CD8-positive, alpha-beta T cell (primary cell): ENCODE measurements at places on chromosomes 12 and 14.

- no peak for DNase-seq
Measured at GRCh38 chr12:127559349-127560040, 707.5 kb upstream of the TMEM132C start.

- DNase-seq = no peak
Measured at GRCh38 chr12:122886851-122887818, 8.8 kb downstream of the VPS37B start.

DNA sequence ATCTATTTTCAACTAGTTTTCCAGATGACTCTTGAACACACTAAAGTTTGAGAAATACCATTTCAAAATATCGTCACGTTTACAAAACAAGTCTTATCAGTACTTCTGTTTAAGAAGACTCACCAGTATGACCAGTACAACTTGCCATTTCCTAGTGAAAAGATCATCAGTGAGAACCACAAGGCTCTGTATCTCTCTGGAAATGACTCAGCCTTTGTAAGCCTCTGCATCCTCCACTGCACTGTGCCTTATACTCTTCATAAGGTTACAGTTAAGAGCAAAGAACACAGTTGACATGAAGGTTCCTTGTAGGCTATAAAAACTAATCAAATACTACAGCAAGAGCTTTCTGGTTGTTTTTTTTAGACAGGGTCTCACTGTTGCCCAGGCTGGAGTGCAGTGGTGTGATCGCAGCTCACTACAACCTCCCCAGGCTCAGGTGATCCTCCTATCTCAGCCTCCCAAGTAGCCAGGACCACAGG is 5.7 kb upstream of the VTI1B start:
- DNase-seq = no peak

GRCh38 chr12:51811203-51812202 is 37.0 kb downstream of the FIGNL2 start:
- no peak for DNase-seq

GRCh38 chr12:104138797-104139152 is 765 bp upstream of the NFYB start:
- no peak for DNase-seq

GRCh38 chr14:67050896-67051295 is 138.3 kb upstream of the GARIN2 start:
- no peak for DNase-seq

- peak; percentile 36 for DNase-seq
Measured at GRCh38 chr14:103391048-103391447, 5.8 kb downstream of the MARK3 start.

GRCh38 chr12:75979181-75979580 is 52.4 kb downstream of the PHLDA1 start:
- no peak for DNase-seq

GRCh38 chr12:116339800-116340371 is 62.4 kb upstream of the MED13L start:
- no peak for DNase-seq

GRCh38 chr14:92607702-92608429 is 94.3 kb downstream of the RIN3 start:
- DNase-seq = no peak

GRCh38 chr14:100237735-100238418 is 1.1 kb upstream of the YY1 start:
- peak; percentile 67 for DNase-seq

DNA sequence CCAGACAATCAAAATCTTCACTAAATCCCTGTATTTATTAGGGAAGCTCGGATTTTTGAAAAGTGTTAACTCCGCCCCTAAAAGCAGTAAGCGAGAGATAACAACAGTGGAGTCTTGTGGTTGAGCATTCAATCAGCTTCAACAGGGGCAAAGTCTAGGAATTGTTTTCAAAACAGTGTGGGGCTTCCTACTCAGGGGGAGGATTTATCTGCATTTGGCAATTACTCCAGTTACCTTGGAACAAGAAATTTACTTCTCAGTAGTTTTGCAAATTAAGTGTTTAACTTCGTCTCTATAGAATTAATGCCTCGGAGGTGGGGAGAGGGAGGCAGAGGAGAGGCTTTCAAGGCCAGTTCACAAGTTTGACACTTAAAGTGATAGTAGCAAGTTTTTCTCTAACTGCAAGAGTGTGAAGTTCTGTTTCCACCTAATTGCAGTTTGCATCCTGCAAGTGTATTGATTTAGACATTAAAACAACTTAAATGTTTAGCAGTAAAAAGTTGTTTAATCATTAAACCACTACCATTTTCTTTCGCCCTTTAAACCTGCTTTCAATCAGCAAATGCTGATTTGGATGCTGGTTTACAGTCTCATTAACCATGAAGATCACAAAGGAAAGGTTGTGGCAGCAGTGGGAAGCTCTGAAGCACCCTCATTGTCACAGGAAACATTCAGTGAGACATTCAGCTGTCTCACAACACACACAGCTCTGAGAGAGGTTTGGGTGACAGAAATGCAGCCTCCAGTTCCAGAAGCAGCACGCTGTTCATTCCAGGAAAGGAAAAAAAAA is 102.0 kb downstream of the HMGA2 start:
- DNase-seq = no peak

- no peak for DNase-seq
Measured at GRCh38 chr12:64752833-64753238, 6.4 kb downstream of the GNS start.

DNA sequence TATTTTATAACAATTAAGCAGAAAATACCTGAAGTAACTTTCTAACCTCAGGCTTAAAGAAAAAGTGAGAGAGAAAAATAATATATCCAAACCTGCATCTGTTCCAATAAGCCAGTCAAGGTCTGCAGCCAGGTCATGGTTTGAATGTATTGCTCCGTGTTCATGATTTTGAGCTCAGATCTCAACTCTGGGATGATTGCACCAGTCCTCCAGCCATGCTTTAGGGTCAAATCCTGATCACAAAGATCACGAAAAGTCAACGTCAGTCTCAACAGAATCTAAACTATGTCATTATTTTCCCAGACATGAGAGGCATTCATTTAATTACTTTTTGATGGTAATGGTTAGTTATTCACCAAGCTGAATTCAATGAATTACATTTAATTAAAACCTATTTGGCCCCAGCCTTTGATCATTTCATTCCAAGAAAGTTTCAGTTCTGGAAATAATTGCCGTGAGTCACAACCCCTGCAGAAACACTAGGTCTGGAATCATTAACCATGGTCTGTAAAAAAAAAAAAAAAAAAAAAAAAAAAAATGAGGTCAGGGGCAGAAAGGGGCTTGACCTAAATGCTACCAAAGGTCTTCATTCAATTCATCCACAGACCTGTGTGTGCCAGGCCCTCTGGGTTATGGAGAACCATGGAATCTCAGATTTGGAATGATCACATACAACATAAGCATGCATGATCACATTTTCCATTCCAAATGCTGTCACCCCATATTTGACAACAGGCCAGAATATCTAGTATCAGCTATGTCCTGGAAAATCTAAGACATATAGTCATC is 55.6 kb downstream of the NT5DC3 start:
- DNase-seq = no peak

DNA sequence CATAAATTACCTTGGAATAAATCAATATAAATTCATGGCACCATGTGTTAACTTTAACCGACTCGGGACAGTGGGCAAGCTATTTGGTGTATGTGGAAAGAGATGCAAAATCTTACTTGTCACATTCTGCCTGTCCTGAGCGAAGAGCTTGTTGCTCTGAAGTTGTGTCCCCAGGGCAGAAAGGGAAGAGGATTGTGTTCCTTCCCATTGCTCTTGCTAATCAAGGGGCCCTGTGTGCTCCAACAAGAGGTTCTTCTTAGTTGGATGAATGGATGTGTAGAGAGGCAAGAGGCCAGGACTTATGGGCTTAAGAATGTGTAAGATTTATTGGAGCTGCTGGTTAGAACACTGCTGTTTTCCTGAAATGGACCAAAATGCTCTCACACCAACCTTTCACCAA is 36.5 kb upstream of the FRS2 start:
- no peak for DNase-seq

GRCh38 chr14:73785834-73786635 is 65.6 kb upstream of the PTGR2 start:
- peak; percentile 62 for DNase-seq

DNA sequence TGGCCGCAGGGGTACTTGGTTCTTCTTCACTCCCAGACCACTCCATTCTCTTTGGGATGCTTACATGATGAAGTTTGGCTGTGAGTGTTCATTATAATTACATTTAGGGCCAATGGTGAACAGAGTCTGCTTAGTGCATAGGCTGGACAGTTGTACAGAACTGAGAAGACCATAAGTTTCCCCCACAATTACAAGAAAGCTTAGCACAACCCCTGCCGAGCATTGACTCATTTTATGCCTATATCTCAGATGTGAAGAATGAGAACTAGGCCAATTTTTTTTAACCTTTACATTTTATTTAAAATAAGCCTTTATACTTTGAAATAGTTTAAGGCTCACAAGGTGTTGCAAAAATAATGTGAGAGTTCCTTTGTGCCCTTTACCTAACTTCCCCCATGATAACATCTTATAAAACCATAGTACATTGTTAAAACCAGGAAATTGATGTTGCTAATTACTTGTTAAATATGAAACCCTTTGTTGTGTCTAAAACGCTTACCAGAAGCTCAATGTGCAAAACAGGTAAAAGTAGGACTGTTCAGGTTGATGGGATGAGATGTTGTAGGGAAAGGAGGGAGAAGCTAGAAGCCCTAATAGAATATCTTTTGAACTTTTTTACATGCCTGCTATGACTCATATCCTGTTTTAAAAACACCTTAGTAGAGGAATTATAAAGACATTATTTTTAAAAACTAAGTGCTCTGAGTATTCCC is 47.2 kb downstream of the ALDH1L2 start:
- DNase-seq = peak; percentile 8

DNA sequence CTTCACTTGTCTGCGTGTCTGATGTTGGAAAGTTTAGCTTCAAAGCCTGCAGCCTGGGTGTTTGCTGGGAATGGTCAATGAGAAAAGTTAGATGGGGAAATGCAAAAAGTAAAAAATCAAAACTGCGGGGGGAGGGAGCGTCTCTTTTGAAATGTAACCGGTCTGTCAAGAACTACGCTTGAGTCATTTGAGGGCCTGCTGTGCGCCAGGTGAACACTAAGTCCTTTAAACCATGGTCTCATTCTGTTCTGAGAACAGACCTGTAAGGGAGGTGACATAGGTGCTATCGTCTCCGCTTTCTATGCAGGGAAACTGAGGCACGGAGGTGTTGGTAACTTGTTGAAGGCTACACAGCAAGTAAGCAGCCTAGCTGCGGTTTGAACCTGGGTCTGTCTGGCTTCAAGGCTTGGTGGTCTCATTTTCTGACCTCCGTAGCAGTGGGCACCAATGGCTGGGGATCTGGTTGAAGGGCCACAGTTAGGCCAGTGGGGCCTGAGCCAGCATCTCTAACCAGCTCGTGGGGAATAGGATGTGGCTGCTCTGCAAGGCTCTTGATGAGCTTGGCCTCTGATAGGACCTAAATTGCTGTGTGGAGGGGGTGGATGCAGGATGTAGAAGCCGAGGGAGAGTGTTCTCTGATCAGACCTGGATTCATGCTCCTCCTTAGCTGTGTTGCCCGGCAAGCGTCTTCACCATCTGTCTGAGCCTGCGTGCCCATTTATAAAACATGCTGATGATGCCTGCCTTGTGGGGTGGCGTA is 41.5 kb downstream of the KCTD10 start:
- DNase-seq = no peak

- DNase-seq = no peak
Measured at GRCh38 chr12:97513950-97514349, 51.3 kb downstream of the RMST start.

- no peak for DNase-seq
Measured at GRCh38 chr12:2489275-2489674, 305.5 kb upstream of the FKBP4 start.

DNA sequence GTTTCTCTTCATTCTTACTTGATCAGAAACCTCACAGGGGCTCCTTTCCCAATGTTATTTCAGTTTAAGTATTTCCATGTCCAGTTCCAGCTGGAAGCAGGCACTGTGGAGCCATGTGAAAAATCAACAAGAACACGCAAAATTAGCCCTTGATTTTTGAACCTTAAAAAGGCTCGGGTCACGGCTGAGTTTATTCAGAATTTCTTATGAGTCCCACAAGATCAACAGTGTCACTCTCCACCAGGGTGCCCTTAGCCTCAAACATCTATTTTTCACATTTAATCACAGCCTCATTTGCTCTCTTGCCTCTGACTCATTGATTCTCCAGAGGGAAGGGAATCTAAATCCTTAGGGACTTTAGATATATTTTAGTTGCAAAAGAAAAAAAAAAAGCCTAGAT is 157.7 kb upstream of the AVPR1A start:
- no peak for DNase-seq

DNA sequence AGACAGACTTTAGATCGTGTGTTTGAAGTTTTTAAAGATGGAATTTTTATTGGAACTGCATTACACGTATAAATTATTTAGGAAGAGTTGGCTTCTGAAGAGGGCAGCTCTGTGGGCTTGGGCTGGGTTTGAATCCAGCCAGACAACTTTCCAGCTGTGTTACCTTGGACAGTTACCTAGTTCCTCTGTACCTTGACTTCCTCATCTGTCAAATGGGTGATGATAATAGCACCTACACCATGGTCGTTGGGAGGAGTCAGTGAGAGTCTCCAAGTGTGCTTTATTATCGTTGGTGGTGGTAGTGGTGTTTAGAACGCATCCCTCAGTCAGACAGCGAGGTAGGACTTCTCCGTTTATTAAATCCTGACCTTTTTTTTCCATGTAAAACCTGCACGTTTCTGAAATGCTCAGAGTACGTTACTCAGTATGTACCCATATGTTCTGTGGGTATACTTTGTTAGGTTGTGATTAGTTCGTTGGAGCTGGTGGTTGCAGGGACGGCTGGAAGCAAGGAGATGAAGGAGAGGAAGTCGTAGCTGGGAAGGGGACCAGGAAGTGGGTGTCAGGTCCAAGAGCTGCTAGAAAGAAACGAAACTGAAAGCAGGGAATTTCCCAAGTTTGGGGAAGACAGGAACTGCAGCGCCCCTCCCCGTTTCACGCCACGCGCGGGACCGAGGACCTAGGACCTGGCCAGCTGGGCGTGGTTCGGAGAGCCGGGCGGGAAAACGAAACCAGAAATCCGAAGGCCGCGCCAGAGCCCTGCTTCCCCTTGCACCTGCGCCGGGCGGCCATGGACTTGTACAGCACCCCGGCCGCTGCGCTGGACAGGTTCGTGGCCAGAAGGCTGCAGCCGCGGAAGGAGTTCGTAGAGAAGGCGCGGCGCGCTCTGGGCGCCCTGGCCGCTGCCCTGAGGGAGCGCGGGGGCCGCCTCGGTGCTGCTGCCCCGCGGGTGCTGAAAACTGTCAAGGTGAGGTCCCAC is at the start of gene OAS3:
OAS3 (plus strand) TSS at position 734 of the 979 bp plus-strand sequence; CDS start at position 791, 57 bp downstream.
- peak; percentile 53 for DNase-seq

GRCh38 chr12:114957225-114957624 is 273.2 kb upstream of the TBX3 start:
- no peak for DNase-seq

- DNase-seq = no peak
Measured at GRCh38 chr14:100982353-100982752, 78.8 kb upstream of the RTL1 start.
